ENCODE measurements at places on chromosomes 7 and 10.

DNA sequence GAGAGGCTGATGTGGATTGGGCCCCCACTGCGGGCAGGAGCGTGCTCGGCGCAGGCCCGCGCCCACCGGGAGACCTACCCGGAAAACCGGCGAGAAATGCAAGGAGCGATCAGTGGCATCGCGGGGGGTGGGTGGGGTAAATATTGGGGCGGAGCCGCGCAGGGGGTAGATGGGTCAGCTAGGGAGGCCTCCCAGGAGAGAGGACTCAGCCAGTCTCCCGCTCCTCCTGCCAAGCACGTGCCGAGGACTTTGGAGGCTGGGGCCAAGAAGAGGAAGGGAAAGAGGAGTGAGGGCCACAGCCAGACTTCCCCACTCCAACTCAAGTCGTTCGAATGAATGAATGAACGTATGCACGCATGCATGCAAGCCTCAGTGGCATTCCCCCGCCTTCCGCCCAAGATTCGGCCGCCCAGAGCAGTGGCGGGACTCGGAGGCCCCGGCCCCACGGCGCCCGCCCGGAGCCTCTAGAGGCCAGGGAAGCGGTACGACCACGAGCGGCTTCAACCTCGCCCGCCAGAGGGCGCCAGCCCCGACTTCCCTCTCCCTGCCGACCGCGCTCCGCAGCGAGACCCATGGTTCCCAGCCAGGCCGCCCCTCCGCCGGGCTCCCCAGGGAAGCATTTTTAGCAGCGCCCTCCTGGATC is 3.6 kb downstream of the NPM3 start:
- DNase-seq = peak; percentile 71

DNA sequence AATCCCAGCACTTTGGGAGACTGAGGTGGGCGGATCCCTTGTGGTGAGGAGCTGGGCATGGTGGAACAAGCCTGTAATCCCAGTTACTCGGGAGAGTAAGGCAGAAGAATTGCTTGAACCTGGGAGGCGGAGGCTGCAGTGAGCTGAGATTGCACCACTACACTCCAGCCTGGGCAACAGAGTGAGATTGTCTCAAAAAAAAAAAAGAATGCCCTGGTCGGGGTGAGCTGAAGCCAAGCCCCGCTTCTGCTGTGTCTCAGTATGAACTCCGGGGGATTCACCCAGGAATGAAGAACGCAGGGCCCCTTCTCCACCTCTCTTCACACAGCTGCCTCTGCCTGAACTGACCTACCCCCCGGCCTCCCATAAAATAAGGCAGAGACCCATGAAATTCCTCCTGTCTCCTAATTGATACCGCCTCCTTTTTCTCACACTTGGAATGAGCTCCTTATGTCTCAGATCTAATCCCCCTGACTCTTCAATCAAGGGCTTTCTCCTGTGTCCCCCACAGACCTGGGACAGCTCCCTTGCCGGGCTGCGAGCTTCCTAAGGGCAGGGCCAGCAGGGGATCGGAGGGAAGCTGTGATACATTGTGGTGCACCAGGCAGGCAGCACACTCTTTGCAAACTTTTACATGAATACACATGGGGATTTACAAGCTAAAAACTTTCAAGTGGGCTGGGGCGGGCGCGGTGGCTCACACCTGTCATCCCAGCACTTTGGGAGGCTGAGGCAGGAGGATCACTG is 911 bp upstream of the ZP3 start:
- DNase-seq = no peak

GRCh38 chr7:50181081-50181480 is 88.0 kb upstream of the ZPBP start:
- no peak for DNase-seq

GRCh38 chr7:39172137-39172536 is 194.4 kb downstream of the POU6F2 start:
- no peak for DNase-seq

DNA sequence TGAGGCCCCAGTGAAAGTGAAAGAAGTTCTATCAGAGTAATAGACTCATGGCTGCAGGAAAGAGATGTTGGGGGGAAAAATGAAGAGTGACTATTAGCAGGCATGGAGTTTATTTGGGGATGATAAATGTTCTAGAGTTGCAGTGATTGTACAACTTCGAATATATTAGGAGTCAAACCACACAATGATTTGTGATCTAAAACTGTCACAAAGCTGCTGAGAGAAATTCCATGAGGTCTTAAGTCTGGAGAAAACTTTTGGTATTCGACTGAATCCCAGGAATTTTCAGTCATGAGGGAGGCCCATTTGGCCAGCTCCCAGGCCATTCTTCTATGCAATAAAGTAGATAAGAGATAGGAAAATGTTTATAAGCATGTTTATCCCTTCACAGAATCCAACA is 55.9 kb upstream of the UNC5B start:
- no peak for DNase-seq

- no peak for DNase-seq
Observed at GRCh38 chr7:12320987-12321647, 82.5 kb downstream of the VWDE start.

DNA sequence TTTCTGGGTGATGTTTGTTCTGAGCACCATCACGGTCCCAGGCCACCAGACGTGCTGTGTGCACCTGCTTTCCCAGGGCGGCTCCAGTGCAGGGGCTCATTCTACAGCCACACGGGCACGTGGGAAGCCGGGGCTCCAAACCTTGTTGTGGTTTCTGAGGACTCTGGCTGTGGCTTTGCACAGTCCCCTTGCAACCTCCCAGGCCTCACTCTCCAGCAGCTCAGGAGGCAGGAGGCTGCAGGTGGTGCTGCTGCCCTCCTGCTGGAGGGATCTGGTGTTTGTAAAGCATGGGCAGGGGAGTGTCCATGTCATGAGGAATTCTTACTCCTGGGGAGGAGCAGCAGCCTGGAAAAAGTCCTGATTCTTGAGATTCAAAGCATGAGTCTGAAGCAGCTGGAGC is 54.3 kb downstream of the INSYN2A start:
- DNase-seq = no peak

GRCh38 chr7:97694355-97694754 is 37.5 kb upstream of the TAC1 start:
- no peak for DNase-seq

GRCh38 chr7:110759069-110759468 is 331.9 kb upstream of the LRRN3 start:
- no peak for DNase-seq
